ENCODE measurements at places on chromosomes 4 and X.

DNA sequence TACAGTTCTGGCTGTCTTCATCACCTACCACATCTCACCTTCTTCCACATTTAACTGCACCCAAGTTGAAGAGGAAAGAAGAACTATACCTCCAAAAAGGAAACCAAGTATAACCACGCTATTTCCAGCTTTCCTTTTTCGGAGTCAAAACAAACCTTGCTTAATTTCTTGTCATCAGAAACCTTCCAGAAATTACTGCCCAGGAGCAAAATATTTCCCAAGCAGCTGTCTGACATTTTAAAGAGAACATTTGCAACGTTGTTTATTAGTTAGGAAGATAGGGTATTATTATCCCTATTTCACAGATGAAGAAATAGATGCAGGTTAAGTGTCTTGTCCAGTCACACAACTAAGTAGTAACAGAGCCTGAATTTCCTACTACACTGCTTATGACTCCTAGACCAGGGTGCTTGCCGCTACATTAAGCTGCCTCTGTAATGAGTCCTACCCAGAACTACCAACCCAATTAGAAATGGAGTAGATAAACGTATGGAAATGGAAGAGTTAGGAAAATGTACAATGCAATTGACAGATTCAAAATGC is 2.2 kb upstream of the ACSL4 start:
- DNase-seq = no peak

- no peak for DNase-seq
Observed at GRCh38 chr4:2832309-2832980, 11.2 kb upstream of the ADD1 start.

- DNase-seq = no peak
Observed at GRCh38 chr4:37124800-37125199, 119.7 kb upstream of the NWD2 start.

DNA sequence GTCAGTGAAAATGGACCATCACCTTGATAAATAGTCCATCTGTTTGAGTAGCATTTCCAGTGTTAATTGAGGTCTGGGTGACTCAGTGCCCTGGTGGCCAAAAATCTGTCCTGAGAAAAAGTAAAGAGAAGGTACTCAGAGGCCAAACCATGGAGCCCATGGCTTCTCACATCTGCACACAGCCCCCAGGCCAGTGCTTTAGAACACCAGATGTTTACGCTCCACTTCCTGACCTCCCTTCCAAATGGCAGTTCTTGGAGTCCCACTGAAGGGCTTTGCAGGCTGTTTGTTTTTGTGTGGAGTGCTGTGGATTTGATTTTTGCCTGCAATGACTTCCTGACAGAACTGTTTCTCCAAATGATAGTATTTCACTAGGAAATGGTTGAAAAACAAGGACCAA is 60.2 kb upstream of the GPC4 start:
- DNase-seq = no peak

- DNase-seq = peak; percentile 31
Observed at GRCh38 chr4:83644677-83645659, 109.1 kb downstream of the GPAT3 start.

GRCh38 chr4:87118826-87119225 is 101.6 kb downstream of the KLHL8 start:
- peak; percentile 60 for DNase-seq

DNA sequence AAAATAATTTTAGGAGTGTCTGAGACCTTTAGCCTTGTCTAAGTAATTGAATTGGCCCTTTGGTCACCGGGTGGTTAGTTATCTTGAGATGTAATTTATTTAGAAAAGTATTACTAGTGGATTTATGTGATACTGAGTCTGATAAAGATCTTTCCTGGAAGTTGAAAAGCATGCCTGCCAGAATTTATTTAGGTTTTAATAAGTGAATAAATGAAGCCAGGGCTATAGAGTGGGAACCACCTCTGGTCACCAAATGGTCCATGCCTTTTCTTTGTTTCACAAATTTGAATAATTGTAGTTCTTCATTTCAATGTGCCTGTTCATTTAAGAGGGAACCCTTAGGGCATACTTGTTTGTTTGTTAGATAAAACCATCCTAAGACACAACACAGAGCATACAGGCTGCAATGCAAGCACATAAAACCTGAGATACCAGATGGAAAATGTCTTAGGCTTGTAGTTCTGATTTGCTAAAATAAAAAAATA is 627.8 kb downstream of the ADGRL3 start:
- DNase-seq = no peak

DNA sequence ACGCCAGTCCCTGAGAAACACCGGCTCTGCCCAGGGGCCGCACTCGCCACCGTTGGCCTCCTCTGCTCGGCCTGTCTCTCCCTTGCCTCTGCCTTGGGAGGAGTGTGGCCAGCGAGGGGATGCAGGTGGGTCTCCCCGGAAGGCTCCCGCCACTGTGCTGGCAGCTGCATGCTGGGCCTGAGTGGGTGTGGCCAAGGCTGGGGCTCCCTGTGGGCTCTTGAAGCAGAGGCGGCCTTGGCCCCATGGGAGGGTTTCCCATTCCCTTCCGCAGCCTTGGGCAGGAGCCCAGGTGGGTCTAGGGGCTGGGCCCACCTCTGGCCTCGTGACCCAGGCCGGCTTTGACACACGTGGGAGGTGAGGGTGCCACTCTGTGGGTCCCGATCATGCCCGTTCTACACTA is 19.1 kb downstream of the FGFRL1 start:
- DNase-seq = no peak

- no peak for DNase-seq
Observed at GRCh38 chr4:77050962-77051361, 24.8 kb downstream of the CCNI start.

DNA sequence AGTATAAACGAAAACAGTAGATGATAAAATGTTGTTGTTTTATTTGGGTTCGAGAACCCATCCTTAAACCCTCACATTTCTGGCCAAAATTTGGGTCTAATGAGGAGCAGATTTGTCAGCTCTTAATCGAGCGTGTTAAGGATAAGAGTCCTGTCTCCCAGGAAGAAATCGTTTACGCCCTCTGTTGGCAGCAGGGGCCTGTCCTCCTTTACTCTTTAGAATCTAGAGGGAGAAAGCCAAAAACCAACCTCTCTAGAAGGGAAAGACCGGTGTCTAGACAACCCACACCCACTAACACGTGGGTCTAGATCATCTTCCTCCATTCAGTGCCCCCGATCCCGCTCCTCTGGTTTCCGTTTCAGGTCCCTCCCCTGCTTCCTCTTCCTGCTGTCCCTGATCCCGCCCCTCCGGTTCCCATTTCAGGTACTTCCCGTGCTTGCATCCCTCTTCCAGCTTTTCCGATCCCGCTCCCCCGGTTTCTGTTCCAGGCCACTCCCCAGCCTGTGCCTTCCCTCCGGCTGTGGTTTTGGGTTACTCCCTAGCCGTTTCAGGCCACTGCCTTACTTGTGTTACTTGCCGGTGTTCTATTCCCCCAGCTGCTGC is 339.1 kb downstream of the PAPSS1 start:
- no peak for DNase-seq

GRCh38 chr4:98780926-98781325 is 122.5 kb upstream of the TSPAN5 start:
- no peak for DNase-seq

- DNase-seq = no peak
Observed at GRCh38 chr4:6183740-6184139, 16.6 kb downstream of the JAKMIP1 start.

- no peak for DNase-seq
Observed at GRCh38 chr4:6350646-6351045, 81.0 kb downstream of the WFS1 start.

GRCh38 chr4:183558873-183559272 is 54.0 kb downstream of the ING2 start:
- no peak for DNase-seq

- no peak for DNase-seq
Observed at GRCh38 chr4:143711543-143712154, 11.2 kb upstream of the FREM3 start.
